Dermis blood vessel endothelial cell (primary cell): ENCODE measurements at places on chromosomes 6 and 20. TPM values are rescaled to one million over a fixed set of nuclear protein-coding genes. Genes with fewer than 3 reads are reported as not detected.

GRCh38 chr6:91509711-91510110 is 922.8 kb upstream of the MAP3K7 start:
- DNase-seq: no peak

DNA sequence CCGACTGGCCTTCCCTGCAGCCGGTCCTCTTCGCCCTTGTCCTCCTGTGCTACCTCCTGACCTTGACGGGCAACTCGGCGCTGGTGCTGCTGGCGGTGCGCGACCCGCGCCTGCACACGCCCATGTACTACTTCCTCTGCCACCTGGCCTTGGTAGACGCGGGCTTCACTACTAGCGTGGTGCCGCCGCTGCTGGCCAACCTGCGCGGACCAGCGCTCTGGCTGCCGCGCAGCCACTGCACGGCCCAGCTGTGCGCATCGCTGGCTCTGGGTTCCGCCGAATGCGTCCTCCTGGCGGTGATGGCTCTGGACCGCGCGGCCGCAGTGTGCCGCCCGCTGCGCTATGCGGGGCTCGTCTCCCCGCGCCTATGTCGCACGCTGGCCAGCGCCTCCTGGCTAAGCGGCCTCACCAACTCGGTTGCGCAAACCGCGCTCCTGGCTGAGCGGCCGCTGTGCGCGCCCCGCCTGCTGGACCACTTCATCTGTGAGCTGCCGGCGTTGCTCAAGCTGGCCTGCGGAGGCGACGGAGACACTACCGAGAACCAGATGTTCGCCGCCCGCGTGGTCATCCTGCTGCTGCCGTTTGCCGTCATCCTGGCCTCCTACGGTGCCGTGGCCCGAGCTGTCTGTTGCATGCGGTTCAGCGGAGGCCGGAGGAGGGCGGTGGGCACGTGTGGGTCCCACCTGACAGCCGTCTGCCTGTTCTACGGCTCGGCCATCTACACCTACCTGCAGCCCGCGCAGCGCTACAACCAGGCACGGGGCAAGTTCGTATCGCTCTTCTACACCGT is 6.1 kb downstream of the UBD start:
- DNase-seq: peak; percentile 14

DNA sequence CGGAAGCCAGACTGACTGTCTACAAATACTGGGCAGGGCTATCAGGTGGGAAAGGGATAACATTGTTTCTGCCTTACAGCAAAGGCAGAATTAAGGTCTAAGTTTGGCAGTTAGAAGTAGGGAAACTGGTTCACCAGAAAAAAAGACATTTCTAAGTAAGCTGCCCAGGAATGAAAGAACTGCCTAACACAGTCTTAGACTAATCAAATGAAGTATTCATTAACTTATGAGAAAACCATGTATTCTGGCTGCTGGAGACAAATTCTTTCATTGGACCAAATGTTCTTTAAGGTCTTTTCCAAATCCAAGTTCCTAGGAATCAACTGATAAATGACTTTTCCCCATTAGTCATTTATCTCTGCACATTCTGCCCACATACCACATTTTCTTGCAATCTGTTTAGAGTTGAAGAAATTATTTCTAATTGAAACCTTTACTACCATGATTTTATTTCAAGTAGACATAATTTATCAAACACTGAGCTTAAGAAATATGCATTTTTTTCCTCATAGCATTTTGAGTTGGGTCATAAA is 120.3 kb upstream of the OGFRL1 start:
- DNase-seq: no peak

Gene ZNF334
- total RNA-seq: 0.34 and 2.8 TPM in 2 replicates

DNA sequence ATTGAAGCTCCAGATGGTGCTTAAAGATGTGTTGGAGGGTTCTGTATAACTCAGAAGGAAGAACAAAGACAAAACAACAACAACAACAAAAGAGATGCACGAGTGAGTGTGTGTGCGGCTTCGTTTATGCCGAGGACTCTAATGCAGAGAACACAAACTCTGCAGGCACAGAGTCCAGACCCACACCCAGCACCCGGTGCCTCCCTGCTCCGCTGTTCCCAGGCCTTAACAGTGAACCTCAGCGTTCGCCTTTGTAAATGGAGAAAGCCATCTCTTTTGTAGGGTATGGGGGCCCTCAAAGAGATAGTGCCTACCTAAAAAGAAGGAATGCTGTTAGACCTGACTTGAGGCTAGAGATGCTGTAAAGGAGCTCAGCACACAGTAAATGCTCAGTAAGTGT is 243.3 kb downstream of the ERMARD start:
- no peak for DNase-seq

Gene PAX1
- not detected in 2 replicates for total RNA-seq

GRCh38 chr6:111658462-111659154 is 52.9 kb upstream of the TRAF3IP2 start:
- peak; percentile 38 for DNase-seq

DNA sequence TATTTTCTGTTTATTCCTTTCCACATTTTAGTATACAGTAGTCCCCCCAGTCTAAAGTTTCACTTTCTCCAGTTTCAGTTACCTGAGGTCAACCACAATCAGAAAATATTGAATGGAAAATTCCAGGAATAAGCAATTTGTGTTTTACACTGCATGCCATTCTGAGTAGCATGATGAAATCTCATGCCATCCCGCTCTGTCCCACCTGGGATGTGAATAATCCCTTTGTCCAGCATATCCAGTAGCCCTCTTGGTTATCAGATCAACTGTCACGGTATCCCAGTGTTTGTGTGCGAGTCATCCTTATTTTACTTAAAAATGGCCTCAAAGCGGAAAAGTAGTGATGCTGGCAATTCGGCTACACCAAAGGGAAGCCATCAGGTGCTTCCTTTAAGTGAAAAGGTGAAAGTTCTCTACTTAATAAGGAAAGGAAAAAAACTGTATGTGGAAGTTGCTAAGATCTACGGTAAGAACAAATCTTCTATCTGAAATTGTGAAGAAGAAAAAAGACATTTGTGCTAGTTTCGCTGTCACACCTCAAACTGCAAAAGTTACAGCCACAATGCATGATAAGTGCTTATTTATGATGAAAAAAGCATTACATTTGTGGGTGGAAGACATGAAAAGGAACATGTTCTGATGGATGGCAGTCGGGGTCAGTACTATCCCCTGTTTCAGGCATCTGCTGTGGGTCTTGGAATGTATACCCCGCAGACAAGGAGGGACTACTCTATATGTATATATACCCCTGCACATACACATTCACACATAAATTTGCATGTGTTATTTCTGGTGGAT is 11.3 kb downstream of the NOX3 start:
- peak; percentile 25 for DNase-seq

GRCh38 chr6:104558746-104559145 is 301.0 kb downstream of the HACE1 start:
- DNase-seq: no peak

Gene PRRT1
- 0.05 TPM in 1 of 2 replicates, not detected in the other for total RNA-seq

DNA sequence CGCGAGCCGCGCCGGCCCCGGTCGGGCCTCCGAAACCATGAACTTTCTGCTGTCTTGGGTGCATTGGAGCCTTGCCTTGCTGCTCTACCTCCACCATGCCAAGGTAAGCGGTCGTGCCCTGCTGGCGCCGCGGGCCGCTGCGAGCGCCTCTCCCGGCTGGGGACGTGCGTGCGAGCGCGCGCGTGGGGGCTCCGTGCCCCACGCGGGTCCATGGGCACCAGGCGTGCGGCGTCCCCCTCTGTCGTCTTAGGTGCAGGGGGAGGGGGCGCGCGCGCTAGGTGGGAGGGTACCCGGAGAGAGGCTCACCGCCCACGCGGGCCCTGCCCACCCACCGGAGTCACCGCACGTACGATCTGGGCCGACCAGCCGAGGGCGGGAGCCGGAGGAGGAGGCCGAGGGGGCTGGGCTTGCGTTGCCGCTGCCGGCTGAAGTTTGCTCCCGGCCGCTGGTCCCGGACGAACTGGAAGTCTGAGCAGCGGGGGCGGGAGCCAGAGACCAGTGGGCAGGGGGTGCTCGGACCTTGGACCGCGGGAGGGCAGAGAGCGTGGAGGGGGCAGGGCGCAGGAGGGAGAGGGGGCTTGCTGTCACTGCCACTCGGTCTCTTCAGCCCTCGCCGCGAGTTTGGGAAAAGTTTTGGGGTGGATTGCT is 1.3 kb downstream of the VEGFA start:
- peak; percentile 67 for DNase-seq
